ENCODE measurements at places on chromosomes 5 and 9. TPM values are rescaled to one million over a fixed set of nuclear protein-coding genes. Genes with fewer than 3 reads are reported as not detected.
A peak's percentile ranks its signal among the peaks of the same experiment; 100 is the strongest.

Gene TEX48
- not detected for polyA plus RNA-seq

Gene CMBL
- polyA plus RNA-seq, result 25.9 TPM

Gene SLC34A1
- polyA plus RNA-seq, result not detected

- H3K27me3 ChIP-seq, result no peaks in the 10 kb centered on the region
- H3K36me3 ChIP-seq, result no peaks in the 10 kb centered on the region
- H3K4me1 ChIP-seq, result peaks cover 9% of the 10 kb centered on the region
- H3K27ac ChIP-seq, result peak overlapping the region; percentile 54
Measured at GRCh38 chr5:119343052-119343451, 12.8 kb upstream of the TNFAIP8 start.

Gene GPBP1
- 24.3 TPM for polyA plus RNA-seq

- no peak overlapping the region for H3K27ac ChIP-seq
- H3K27me3 ChIP-seq, result no peaks in the 10 kb centered on the region
- peaks cover 12% of the 10 kb centered on the region for H3K4me1 ChIP-seq
- peak; percentile 71 for DNase-seq
- no peak overlapping the region for H3K4me3 ChIP-seq
Measured at GRCh38 chr5:176157656-176158055, 80.6 kb upstream of the SIMC1 start.

DNA sequence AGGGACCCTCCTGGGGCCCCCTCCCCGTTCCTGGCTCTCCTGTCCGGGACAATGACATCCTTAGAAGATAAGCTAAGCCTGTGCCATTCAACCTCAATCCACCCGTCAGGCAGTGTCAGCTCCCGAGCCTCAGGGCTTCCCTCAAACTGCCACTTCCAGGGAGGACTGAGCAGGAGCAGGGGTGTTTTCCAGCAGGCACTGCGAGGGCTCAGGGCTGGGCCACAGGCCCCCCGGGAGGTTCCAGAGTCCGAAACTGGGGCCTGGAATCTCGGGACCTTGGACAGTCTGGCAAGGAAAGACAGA lies 26.2 kb downstream of the LHX3 start:
- H3K27ac ChIP-seq, result no peak overlapping the region
- DNase-seq, result no peak
- no peaks in the 10 kb centered on the region for H3K36me3 ChIP-seq
- H3K4me3 ChIP-seq, result no peak overlapping the region
- no peaks in the 10 kb centered on the region for H3K4me1 ChIP-seq
- H3K27me3 ChIP-seq, result peaks cover 48% of the 10 kb centered on the region

GRCh38 chr9:9631284-9631683 lies 981.5 kb downstream of the PTPRD start:
- no peak overlapping the region for H3K27ac ChIP-seq
- H3K4me3 ChIP-seq, result no peak overlapping the region
- no peaks in the 10 kb centered on the region for H3K36me3 ChIP-seq

DNA sequence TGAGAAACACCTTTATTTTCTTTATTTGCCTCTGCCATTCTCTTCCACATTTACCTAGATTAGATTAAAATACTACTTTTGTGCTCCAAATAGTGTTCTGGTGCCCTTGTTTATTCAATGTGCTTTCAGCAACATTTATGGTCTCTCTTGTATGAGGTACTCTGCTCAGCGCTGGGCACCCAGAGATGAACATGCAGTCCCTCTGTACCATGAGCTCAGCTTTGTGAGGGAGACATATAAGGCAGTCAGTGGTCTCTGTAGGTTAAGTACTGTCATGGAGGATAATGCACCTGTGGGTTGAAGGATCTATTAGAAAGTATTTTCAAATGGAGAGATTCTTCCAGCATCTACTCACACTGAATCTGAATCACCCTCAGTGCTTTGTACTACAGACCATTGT lies 176.5 kb downstream of the TAF11L14 start:
- no peaks in the 10 kb centered on the region for H3K4me1 ChIP-seq
- H3K4me3 ChIP-seq, result no peak overlapping the region
- H3K27ac ChIP-seq, result no peak overlapping the region
- no peaks in the 10 kb centered on the region for H3K27me3 ChIP-seq
- H3K36me3 ChIP-seq, result no peaks in the 10 kb centered on the region
- DNase-seq, result no peak

- no peaks in the 10 kb centered on the region for H3K4me1 ChIP-seq
- DNase-seq, result no peak
- no peaks in the 10 kb centered on the region for H3K36me3 ChIP-seq
- H3K27me3 ChIP-seq, result no peaks in the 10 kb centered on the region
Measured at GRCh38 chr5:108541836-108542235, 159.9 kb upstream of the FBXL17 start.

GRCh38 chr9:125400725-125401716 lies 139.4 kb downstream of the GAPVD1 start:
- no peaks in the 10 kb centered on the region for H3K36me3 ChIP-seq
- no peak overlapping the region for H3K27ac ChIP-seq
- H3K4me1 ChIP-seq, result no peaks in the 10 kb centered on the region
- H3K27me3 ChIP-seq, result peaks cover 3% of the 10 kb centered on the region

- H3K27me3 ChIP-seq, result no peaks in the 10 kb centered on the region
- H3K4me3 ChIP-seq, result peak overlapping the region; percentile 81
- H3K36me3 ChIP-seq, result no peaks in the 10 kb centered on the region
- H3K4me1 ChIP-seq, result no peaks in the 10 kb centered on the region
- DNase-seq, result peak; percentile 6
Measured at GRCh38 chr5:103120607-103121200, 603 bp downstream of the PPIP5K2 start.

Gene MARCOL
- not detected for polyA plus RNA-seq

Gene SH2D3C
- 0.24 TPM for polyA plus RNA-seq

GRCh38 chr5:107313921-107314320 lies 356.8 kb downstream of the EFNA5 start:
- H3K4me3 ChIP-seq, result no peak overlapping the region
- H3K4me1 ChIP-seq, result no peaks in the 10 kb centered on the region
- H3K27ac ChIP-seq, result no peak overlapping the region
- no peaks in the 10 kb centered on the region for H3K36me3 ChIP-seq
- H3K27me3 ChIP-seq, result no peaks in the 10 kb centered on the region

DNA sequence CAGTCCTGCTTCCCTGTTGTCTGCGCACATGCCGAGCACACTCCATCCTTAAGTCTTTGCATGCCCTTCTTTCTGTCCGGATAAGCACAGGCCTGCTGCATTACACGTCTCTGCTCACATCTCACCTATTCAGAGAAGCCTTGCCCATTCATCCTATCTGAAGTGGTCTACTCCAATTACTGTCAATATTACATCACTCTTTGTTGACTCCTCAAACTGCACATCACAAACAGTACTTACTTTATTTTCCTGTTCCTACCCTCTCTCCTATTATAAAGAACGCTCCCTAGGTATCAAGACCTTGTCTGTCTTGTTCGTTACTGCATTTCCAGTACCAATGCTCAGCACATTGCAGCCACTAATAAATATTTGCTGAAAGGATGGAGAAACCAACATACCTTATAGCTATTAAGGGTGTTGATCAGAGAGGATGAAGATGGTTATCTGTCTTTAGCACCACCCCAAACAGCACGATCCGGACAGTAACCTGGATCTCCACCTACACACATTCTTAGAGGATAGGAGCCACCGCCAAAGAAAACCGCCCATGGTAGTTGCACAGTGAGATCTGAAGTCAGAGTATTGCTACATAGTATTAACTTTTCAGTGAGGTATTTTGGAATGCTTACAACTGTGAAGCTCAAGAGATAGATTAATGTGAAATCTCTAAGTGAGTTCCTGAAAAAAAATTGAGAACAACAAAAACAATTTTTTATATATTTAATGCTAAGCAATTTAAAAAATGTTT lies 1.6 kb upstream of the PRRC1 start:
- H3K4me3 ChIP-seq, result no peak overlapping the region
- H3K27ac ChIP-seq, result no peak overlapping the region
- no peak for DNase-seq
- H3K36me3 ChIP-seq, result peaks cover 4% of the 10 kb centered on the region
- peaks cover 9% of the 10 kb centered on the region for H3K27me3 ChIP-seq

GRCh38 chr9:13586587-13587374 lies 307.3 kb upstream of the MPDZ start:
- H3K4me3 ChIP-seq, result no peak overlapping the region
- H3K36me3 ChIP-seq, result no peaks in the 10 kb centered on the region
- no peaks in the 10 kb centered on the region for H3K4me1 ChIP-seq
- no peak overlapping the region for H3K27ac ChIP-seq
- no peaks in the 10 kb centered on the region for H3K27me3 ChIP-seq

DNA sequence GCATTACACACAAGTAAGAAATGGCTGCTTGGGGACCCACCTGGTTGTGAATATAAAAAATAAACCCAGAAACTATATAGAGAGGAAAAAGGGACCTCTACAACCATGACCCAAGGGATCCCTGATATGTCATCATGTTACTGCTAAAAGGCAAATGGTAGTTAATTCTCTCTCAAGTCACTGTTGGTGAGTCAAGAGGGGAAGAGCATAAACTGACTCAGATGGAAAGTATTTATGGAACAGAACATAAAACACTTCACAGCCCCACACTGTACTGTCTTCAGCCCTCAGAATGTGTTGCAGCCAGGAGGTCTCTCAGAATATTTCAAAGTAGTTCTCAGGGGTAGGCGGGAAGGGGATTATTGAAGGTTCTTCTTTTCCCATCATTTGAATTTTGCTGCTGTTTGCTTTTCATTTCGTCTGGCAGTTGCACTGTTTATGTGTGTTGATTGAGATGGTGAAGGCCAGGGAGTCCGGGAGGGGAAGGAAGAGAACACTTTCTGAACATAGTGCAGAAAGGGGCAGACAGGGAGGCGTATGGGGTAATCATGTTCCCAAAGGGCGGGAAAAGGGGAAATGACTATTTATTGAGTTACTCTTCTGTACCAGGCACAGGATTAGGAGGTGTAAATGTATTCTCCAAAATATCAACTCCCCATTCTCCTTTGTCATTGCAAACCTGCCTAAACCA lies 85.5 kb downstream of the TEK start:
- H3K36me3 ChIP-seq, result peaks cover 12% of the 10 kb centered on the region
- peak; percentile 87 for DNase-seq
- H3K4me1 ChIP-seq, result peaks cover 17% of the 10 kb centered on the region
- H3K27ac ChIP-seq, result peak overlapping the region; percentile 70
- H3K27me3 ChIP-seq, result no peaks in the 10 kb centered on the region

DNA sequence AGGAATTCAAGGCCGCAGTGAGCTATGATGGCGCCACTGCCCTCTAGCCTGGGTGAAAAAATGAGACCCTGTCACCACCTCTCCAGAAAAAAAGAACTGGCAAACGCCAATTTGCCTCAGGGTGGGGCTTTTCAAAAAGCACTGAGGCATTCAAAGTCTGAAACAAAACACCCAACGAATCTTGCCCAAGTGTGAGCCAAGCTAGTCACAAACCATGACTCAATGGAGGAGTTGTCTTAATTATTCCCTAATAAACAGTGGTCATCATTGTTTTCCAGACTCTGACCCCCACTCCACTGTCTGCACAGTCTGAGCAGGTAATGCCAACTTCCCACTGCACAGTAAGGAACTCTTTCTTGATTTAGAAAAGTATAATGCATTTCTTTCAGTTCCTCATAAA lies 16.8 kb downstream of the FRMD3 start:
- no peaks in the 10 kb centered on the region for H3K27me3 ChIP-seq
- H3K27ac ChIP-seq, result no peak overlapping the region
- DNase-seq, result no peak
- no peak overlapping the region for H3K4me3 ChIP-seq
- H3K4me1 ChIP-seq, result no peaks in the 10 kb centered on the region

- H3K4me3 ChIP-seq, result no peak overlapping the region
- no peaks in the 10 kb centered on the region for H3K27me3 ChIP-seq
- H3K4me1 ChIP-seq, result peaks cover 2% of the 10 kb centered on the region
- H3K36me3 ChIP-seq, result no peaks in the 10 kb centered on the region
- peak; percentile 62 for DNase-seq
Measured at GRCh38 chr5:56557198-56557597, 258.2 kb upstream of the MAP3K1 start.

- peaks cover 12% of the 10 kb centered on the region for H3K4me1 ChIP-seq
- H3K27me3 ChIP-seq, result no peaks in the 10 kb centered on the region
- DNase-seq, result no peak
- H3K36me3 ChIP-seq, result no peaks in the 10 kb centered on the region
Measured at GRCh38 chr5:111977436-111977829, 220.4 kb upstream of the NREP start.

- no peak overlapping the region for H3K4me3 ChIP-seq
- H3K27ac ChIP-seq, result no peak overlapping the region
- H3K4me1 ChIP-seq, result peaks cover 11% of the 10 kb centered on the region
- no peaks in the 10 kb centered on the region for H3K27me3 ChIP-seq
Measured at GRCh38 chr9:124214596-124215367, 43.0 kb upstream of the NEK6 start.
